ENCODE measurements at places on chromosomes 2 and 18.

GRCh38 chr2:200258081-200258480, 48.4 kb upstream of the SPATS2L start:
- no peak for DNase-seq

GRCh38 chr2:186879312-186879711, 30.3 kb upstream of the ZSWIM2 start:
- no peak for DNase-seq

DNA sequence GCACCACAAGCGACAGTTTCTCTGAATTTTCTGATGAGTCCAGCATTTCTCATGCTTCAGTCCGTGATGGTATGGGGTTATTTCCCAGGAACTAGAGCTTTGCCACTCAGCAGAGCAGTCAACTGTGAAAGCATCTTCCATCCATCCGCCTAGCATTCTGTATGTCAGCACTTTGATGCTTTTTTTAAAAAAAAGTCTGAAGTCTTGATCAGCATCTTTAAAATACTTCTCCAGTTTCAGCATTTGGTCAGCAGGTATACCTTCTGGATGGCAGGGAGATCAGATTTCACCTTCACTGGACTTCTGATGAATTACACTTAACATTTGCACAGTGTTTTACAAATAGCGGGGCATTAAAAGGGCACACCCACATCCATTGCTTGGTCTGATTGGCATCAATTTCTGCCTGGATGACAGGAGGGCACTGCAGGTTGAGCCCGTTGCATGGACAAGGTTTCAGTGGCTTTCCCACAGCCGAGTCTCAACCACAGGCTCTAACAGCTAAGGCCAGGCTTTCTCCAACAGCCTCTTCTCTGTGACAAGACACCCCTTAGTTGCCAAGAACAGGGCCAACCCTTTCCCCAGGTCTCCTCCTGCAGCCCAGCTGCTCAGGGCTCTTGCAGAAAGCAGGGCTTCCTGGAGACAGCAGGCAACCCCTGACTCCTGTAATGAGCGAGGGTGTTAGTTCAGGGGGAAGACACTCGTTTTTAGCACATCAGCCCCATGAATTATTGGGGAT, 54.0 kb downstream of the EMILIN2 start:
- DNase-seq: no peak

GRCh38 chr2:60534052-60534685, 19.3 kb downstream of the BCL11A start:
- DNase-seq: no peak

- peak; percentile 30 for DNase-seq
Observed at GRCh38 chr2:37189452-37190153, 1.1 kb upstream of the SULT6B1 start.

GRCh38 chr2:104854498-104855220, 744 bp downstream of the POU3F3 start:
- DNase-seq: no peak

- DNase-seq: no peak
Observed at GRCh38 chr2:208017721-208018120, 7.6 kb downstream of the PLEKHM3 start.

DNA sequence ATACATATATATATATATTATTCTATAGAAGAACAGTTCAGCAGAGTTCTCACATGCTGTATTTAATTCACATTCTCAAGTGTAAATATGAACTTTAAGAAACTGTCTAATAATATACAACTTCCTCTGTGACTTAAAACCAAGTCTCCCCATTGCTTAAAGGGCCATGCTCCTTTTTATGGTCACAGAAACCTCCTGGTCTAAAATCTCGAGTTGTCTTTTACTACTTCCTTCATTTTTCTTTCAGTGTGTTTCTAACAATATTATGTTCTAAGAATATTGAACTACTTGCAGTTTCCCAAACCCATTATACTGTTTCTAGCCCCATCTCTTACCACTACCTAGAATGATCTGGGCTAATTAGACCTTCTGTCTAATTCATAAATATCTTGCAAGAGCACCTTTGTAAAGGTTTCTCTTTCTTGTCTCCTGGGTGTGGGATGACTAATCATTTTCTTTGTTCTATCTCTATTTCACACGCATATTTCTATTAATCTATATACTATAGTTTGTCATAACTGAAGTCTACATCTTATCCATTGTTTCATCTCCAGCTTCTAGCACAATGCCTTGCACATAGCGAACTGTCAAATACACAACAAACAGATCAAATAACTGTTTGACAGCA, 48.8 kb downstream of the ERBB4 start:
- DNase-seq: no peak

- no peak for DNase-seq
Observed at GRCh38 chr2:216985658-216986141, 125.8 kb upstream of the TNP1 start.

DNA sequence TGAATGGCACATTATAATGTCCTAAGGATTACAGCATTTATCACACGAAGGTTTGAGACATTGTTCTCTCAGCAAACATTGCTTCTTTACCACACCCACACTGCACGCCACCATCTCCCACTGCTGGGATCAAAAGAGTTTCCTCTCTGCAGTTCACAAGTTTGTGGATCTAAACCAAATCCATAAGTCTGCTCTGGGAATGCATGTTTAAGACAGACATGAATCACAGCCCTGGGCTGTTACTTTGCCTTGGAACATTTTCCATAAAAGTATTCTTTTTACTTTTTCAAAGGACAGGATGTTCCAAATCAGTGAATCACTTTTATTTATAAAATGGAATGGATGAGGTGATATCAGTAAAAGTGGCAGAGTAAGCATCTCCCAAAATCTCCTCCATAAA, 36.1 kb downstream of the STPG4 start:
- DNase-seq: no peak

DNA sequence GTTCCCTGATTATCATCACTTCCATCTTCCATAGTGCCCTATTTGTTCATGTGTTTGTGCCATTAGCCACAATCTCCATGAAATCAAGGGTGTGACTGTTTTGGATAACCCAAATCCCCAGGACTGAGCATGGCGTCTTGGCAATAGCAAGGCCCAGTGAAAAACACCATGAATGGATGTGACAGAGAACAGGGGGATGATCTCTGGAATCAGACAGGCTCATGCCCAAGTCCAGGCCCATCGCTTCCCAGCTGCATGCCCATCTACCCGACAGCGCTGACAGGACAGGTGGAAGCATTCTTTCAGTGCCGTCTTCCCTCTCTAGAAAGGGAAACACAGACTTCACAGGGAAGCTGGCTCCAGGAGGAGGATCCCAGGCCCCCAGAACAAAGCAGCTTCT, 50.0 kb downstream of the HDLBP start:
- no peak for DNase-seq

- no peak for DNase-seq
Observed at GRCh38 chr18:3074087-3074486, 61.1 kb upstream of the LPIN2 start.

DNA sequence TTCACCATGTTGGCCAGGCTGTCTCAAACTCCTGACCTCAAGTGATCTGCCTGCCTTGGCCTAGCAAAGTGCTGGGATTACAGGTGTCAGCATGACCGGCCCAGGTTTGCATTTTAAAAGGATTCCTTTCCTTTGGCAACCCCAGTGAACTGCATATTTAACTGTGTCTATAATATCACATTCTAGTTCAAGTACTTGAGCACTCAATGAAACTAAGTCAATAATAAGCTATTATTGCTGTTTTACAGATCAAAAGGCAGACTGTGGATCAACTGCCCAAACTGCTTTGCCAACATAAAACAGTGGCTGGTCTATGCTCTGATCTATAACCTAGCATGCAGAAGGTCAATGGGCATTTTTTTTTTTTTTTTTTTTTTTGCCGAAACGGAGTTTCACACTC, 144.5 kb downstream of the USP34 start:
- DNase-seq: no peak

- DNase-seq: no peak
Observed at GRCh38 chr2:216720722-216721121, 25.4 kb upstream of the IGFBP5 start.

- DNase-seq: no peak
Observed at GRCh38 chr18:28791101-28791500, 614.2 kb upstream of the CDH2 start.

DNA sequence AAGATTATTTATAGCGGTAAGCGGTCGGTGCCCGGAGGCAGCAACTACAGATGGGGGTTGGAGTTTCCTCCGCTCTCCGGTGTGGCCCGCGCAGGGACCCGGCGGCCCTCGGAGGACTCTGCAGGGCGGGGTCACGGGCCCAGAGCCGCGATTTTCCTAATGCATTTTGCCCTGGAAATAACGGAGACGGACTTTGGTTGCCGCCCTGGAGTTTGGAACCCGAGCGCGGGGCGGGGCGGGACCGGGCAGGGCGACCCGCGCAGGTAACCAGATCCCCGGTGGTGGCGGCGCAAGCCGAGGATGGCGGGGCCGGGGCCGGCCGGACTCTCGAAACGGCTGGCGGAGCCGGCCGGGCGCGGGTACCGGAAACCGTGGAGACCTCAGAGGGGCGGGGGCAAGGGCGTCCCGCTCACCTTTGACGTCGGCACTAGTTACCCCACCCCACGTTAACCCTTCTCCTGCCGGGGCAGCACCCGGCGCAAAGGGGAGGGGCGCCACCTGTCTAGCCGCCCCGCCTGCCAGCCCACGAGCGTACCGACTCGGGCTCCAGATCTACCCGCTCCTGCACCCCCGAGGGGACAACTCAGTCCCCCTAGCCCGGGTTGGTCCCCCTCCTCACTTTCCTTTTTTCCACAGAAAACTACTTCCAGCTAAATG, 2.9 kb downstream of the CYP26B1 start:
- DNase-seq: peak; percentile 79

DNA sequence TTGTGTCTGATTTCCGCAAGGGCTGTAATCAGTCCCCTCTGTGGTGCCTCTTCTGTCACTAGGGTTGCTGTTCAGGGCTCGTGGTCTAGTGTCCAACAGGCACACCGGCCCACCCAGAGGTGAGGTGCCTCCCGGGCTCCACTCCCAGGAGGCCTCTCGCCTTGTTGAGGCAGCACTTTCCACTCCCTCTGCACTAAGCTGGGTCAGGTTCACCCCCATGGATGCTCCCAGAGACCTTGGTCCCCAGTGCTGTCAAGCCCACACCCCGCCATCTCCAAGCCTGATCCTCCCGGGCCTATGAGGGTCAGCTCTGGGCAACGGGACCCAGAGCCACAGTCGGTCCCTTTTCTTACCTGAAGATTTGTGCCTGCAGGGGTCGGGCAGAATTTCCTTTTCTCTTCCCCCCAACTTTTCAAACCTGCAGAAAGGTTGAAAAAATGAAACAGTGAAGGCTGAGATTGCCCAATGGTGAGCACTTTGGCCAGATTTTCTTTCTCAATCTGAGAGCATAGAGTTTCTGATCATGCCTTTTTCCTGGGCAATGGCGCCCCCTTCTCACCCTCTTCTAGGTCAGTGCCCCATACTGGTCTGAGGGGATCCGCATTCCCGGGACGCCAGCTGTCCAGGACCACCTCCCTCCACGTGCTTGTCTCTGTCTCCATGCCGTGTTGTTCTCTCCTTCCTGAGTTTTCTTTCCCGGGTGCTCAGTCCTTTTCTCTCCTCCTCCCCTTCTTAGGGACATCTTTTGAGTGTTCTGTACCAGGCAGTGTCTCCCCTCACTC, 148.0 kb downstream of the ASB1 start:
- no peak for DNase-seq

GRCh38 chr2:120300385-120300784, 45.6 kb upstream of the INHBB start:
- no peak for DNase-seq

DNA sequence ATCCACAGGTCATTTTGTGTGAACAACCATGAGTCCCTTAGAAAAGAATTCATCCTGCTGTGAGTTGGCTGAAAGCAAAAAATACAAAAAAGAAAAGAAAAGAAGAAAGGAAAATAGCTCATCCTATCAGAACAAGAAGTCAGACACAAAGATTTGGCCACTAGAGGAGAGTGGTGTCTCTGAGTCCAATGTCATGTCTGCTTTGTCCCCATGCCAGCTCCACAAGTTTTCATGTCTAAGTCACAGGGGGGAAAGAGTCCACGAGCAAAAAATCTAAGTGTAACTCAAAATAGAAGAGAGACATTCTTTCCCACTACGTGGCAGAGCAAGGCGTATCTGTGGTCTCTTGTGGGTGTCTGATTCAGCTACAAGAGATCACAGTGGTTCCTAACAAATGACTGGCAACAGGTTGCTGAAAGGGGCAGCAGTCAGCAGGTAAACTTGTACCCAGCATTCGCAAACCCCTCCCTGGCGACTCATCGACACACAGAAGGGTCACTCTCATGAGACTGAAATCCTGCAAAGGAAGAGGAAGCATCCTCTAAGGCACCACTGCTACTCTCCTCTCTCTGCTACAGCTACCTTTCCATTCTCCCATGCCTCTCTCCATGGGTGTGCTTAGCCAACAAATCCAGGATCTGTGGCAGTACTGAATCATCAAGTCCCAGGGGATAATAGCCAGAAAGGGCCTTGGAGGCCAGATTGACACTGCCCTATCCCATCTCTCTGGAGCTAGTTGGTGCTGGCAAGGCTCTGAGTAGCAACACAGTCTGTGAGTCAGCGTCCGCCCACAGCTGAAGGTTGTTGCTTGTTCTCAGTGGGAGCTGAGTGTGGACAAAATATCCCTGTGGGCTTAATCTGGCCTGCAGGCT, 123.0 kb upstream of the SLC39A10 start:
- no peak for DNase-seq

DNA sequence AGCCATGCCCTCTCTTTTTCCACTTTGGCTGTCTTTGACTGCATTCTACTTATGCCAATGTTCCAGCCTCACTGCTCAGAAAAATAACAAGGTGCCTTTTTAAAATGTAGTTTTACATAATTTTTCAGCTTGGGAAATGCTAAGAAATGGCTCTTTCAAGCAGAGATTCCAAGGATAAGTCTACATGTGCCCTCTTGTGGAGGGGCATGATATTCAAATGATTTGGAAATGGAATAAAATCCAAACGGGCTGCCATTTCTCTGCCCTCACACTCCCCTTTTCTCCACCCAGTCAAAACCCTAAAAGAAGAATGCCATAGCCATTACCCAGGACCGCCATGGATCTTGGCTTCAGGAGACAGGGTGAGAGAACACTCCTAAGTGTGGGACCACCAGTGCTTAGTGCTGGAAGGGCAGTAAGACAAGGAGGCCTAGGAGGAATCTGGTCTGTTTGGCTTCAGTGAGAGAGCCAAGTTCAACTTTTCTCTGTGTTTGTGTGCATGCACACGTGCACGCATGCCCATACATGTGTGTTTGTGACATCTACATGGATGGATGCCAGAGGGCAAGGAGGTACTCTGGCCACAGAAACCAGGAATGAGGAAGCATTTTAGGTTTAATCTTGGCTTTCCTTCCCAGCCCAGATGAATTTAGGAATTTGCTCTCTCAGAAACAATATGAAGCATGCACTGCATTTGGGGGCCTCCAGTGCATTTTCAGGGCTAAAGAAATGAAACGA, 174.0 kb upstream of the SLC14A2 start:
- DNase-seq: no peak

GRCh38 chr2:71610671-71611070, 157.3 kb downstream of the DYSF start:
- no peak for DNase-seq

DNA sequence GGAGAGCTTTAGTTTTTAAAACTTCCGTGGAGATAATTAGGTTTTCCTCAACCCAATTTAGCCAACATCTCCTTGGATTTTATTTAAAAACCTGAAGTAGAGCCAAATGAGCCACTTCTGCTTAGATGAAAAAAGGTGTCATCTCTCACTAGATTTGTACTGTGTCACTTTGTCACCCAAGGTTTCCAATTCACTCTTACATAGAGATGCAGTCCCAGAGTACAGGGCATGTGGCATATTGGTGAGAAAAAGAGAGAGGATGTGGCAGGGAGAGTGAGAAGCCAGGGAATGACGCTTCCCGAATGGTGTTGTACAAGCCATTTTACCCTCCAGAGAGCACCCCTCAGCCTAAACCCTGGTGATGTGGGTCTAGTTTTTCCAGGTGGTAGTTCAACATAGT, 44.4 kb upstream of the CTLA4 start:
- no peak for DNase-seq

GRCh38 chr2:157420771-157421323, 23.0 kb downstream of the CYTIP start:
- DNase-seq: no peak

All from pancreas (tissue), 10 donors.